ENCODE measurements at places on chromosomes 7 and 10. TPM values are rescaled to one million over a fixed set of nuclear protein-coding genes. Genes with fewer than 3 reads are reported as not detected.

Gene SEC23IP
- total RNA-seq = 24.3 TPM

Gene PRTFDC1
- 11.1 TPM for total RNA-seq

Gene TRPV5
- total RNA-seq = not detected

Gene PNLIPRP1
- not detected for total RNA-seq

Gene NRP1
- 364 TPM for total RNA-seq

Gene OR2A12
- not detected for total RNA-seq

Gene KLF14
- not detected for total RNA-seq

Gene FAM25C
- not detected for total RNA-seq

Gene EPC1
- total RNA-seq = 15.9 TPM

Gene ITIH5
- 0.24 TPM for total RNA-seq

Gene TMEM140
- total RNA-seq = 25.7 TPM

Gene TAS2R41
- not detected for total RNA-seq

Gene PRSS37
- not detected for total RNA-seq

Gene AGAP5
- 1.4 TPM for total RNA-seq

Measured in cardiac ventricle fibroblast (primary cell).